ENCODE measurements at places on chromosomes 11 and 22.

DNA sequence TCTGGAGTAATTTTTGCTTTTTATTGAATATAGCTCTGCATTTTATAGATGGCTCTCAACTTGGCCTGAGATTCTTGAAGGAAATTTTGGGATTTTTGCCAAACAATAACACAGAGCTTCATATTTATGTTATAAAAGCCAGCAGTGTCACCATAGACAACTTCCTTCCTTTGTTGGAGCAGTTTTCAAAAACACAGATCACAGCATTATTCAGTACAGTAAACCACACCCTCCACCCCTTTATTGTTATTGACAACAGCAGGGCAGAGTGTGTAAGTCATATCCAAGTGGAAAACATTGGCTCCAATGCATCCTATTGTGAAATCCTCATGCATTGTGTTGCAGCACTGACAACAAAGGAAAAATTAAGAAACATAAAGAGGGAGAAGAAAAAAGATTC is 62.6 kb upstream of the PRSS23 start:
- DNase-seq, result no peak

DNA sequence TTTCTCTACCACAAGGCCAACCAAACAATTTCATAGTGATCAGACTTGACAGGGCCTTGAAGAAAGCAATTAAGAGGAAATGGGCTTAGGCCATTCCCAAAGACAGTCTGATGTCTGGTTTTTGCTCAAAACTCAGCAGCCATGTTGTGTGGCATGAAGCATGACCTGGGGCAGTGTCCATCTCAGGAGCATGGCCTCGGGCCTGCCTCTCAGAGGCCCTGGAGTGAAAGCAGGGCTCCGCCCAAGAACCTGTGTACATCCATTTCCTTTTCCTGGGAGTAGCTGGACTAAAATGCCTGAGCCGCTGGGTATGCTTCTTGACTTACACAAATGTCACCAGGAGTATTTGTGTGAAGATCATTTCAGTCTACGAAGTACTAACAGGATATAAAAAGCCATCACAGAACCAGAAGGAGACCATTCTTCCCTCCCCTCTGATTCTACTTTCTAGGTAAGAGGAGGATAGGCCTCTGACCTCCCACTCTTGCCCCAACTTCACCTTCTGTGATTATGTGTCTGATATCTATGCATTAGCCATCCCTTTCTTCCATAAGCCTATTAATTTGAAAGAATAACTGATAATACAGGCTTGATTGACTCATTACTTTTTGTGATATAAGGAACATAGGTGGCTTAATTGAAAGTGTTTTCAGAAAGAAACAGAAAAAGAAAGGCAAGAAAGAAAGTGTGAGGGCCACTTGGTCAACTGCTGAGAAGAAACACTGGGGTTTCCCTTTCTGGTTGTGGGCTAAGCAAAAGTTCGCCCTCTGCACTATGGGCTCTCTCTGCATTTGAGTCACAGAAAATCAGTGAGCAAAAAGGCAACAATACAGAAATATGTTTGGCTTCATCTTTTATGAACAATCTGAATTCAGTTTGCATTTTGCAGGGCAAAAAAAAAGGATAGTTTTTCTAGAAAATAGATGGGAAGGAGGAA is 188.6 kb upstream of the MTMR2 start:
- no peak for DNase-seq

DNA sequence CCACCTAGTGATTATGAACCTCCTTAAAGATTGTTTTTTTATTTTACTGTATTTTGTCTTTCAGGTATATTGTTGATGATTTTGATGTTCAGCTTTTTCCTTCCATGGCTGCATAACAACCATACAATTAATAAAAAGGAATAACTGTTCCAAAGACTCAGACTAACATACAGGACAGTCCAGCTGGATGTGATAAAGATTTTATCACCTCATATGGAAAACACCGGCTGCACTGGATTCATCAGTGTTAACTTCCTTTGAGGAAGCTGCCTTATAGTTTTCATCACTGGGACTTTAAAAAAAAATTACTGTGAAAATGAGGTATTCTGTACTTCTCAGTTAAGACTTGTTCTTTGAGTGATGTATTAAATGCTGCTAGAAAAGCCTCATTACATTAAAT is 19.5 kb downstream of the AQP11 start:
- DNase-seq, result no peak

GRCh38 chr11:34546511-34547209 is 33.1 kb upstream of the ELF5 start:
- DNase-seq, result no peak

DNA sequence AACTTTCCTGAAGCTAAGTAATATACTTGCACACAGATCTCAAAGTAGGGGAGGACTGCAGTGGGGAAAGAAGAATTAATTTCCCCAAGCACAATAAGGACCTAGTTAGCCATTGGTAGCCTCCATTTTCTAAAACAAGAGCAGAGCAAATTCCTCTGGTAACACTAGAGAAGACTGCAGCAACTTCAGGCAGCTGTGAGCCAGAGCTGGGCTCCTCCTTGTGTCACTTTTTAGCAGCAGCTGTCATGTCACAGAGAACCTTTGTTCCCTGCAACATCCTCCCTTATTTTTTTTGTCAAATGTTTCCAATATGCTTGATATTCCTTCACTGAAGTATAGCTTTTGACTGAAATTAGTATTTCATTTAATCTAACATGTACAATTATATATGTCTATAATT is 54.4 kb downstream of the RRAS2 start:
- DNase-seq, result no peak

DNA sequence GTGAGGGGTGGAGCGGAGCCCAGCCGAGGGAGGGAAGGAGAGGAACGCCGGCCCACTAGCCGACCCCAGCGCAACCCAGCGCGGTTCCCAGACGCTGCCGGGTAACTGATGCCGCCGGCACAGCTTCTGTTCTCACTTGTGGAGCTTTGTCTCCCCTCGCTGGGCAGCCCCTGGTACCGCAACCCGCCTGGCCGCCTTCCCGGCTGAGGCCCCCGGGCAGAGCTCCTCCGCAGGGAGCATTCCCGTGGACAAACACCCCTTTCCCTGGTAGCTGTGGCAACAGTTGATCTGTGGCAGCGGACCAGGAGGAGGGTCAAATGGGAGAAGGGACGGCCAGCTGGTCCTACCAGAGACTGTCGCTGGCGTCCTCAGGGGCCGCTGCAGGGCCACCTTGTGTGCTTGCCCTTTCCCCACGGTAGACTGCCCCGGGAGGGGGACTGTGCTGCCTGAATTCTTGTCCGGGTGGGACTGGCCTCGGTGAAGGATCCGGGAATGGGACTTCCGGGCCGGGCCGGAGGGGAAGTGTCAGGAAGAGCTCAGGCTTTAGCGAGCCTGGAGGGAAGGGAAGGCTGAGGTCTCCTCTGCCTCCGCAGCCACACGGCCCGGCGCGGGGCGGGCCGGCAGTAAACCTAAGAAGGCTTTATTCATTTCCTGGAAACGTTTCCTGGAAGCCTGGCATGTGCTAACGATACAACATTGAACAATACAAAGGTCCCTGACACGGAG is 468.0 kb downstream of the OPCML start:
- peak; percentile 91 for DNase-seq

DNA sequence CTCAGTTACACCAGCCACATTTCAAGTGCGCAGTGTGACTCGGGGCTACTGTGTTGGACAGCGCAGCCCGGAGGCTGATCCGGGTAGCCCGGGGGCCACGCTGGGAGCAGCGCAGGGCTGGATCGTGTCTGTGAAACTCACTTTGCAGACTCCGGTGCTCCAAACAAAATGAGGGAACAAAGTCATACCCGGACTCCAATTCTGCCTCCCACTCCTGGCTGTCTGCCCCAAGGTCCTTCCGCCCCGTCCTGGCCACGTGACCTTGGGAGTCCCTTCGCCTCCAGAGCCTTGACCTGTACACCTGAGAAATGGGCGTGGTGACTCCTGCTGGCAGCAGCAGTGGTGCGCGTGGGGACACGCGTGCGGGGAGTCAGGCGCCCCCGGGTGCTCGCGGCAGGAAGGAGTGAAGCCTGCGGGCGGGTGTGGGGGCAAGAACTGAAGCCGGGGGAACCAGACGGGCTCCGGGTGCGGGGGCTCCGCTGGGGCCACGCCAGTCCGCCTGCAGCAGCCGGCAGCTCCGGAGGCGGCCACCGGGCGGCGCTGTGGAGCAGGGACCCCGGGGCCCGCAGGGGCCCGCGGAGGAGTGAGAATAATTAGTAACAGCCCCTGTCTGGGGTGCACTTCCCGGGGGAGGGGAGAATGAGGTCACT is 42.4 kb downstream of the KCNJ4 start:
- no peak for DNase-seq

- DNase-seq, result no peak
Measured at GRCh38 chr11:92324890-92325289, 100.3 kb downstream of the FAT3 start.

DNA sequence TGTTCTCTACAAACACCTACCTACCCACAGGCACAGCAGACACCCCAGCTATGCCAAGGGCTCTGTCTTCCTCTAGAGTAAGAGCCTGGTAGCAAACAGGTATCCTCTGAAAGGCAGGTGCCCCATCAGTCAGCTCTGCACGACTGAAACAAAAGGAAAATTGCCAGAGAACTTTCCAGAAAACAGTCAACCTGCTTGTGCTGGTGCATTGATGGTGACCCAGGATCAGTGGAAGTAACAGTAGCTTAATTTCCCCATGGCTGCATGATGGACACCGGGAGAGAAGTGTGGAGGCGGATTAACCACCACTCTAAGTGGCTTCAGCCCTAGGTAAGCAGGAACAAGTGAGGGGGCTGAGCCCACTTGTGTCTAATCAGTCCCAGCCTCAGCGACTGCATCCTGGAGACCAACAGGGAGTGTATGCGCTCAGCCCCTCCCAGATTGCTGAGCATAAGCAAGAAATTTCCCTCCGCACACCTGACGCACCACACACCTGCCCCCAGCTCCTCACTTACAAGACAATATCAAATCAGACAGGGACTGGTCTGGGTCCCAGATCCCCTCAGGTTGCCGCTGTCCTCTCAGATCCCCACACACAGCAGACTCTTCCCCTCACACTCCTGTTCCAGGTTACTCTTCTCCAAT is 70.7 kb upstream of the IGLL5 start:
- DNase-seq, result no peak

GRCh38 chr11:10551290-10551592 is 10.3 kb upstream of the RNF141 start:
- no peak for DNase-seq

DNA sequence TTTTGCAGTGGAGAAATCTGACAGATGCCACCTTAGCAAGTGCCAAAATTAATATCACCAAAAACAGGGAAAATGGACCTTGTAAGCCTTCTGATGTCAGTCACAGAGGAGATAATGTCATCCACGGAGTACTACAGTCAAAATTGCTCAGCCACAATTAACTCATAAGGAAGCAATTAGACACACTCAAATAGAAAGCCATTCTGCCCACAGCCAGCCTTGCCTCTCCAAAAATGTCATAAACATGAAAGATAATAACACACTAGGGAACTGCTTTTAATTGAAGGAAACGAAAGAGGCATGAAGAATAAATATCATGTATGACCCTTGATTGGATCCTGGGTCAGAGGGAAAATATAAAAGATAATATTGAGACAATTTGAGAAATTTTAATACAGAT is 505.6 kb upstream of the API5 start:
- DNase-seq, result no peak

DNA sequence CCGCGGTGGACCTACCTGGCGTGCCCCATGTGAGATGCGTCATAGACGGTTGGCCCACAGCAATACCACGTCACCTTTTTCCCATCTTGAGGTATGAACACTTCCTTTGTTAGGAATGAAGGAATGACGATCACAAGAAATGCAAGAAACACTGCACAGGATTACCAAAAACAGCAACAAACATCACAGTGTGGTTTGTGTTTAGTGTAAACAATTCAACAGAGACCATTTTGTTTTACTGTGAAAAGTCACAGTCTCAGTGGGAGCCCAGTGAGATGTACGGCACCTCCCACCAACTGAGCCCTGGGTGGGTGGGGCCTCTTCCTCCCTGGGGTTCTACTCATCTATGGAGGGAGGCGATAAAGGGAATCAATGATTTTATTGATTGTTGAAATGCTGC is 16.3 kb downstream of the CARS1 start:
- DNase-seq, result no peak

DNA sequence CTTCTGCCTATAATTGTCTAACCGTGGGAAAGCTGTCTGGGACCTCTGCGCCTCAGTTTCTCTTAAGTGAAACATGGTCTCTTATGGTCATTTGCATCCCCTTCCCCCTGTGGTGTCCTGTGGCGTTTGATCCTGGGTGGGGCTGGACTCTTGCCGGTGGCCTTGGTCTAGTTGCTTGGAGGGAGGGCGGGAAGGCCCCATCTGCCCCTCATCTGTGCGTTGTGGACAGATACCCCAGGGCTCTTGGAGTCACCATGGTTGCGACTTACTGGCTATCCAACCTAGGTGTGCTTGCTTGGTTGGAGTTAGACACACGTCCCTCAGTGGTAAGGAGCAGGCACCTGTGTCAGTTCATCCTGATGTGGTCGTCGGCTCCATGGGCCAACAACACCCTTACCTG is 15.2 kb downstream of the SHANK3 start:
- no peak for DNase-seq

DNA sequence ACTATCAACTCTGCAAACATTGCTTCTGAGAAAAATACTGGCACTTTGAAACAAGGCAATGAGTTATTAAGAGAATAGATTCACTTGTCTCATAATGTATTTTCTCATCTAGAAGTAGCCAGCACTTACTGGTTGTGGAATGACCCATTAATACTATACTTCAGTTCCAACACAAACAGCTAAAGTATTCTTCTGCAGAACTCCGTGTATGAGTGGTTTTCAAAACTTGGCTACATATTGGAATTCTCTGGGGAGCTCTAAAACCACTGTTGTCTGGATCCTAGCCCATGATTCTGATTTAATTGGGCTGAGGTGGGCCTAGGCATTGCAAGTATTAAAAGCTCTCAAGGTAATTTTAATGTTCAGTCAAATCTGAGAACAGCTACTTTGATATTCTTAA is 1416.4 kb upstream of the RAG2 start:
- no peak for DNase-seq

DNA sequence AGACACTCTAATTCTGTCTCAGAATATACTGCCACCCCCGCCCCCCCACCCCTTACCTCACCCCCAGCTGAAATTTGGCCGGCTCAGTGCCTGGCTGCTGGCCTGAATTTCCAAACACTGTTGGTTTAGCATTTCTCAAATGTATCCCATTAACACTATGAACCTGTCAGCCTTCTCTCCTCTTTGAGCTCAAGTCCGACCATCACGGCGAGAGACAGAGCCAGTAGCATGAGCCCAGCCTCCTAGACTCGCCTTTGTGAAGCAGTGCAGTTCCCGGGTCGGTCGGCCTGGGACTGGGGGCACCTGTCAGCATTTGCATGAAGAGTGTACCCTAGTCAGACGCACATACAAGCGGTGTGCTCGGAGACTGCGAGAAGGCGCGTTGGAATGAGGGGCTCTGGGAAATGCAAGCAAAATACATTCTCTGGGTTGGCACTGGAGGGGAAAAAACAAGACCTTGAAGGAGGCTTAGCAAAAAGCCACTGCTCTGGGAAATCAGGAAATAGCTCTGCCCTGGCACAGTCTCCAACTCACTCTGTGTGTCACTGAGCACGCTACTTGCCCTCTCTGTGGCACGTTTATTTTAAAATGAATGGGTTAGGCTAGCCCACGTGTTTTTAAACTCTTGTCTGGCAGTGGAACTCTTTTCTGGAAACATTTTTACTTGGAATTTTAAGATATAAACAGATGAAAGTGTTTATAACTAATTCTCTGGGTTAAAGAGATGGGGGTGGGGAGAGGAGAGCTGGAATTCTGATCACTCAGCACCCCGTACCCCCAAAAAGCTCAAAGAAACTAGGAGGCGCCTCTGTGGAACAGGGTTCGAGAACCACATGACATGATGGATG is 108.3 kb downstream of the TIMP3 start:
- no peak for DNase-seq

Measured in left forelimb (tissue), 1 donor.